Effector CD8-positive, alpha-beta T cell (primary cell): ENCODE measurements at places on chromosomes 5 and 9.

DNA sequence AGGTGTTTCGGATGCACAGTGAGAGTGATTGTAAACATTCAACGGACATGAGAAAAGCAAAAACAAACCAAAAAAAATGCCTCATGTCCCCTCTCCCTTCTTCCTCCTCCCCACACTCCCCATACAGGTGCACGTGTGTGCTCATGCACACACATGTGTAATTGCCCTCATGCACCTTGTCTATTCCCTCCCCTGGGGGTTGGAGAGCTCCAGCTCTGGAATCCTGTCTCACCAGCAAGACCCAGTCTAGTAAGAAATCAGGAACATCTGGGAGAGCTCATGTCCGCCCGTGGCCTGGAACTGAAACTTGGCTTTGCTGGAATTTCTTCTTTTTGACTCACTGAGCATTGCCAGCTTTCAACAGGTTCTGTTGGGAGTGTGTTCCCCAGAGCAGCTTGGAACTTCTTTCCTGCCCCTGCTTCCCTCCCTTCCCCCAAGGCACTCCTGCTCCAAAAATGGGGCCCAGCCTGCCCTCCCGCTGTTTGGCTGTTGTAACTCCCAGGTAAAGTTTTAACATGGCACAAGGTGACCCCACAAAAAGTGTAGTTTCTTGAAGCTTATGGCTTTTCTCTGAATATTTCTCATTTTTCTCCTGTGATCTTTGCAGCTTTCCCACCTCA lies 190.1 kb downstream of the NR3C1 start:
- DNase-seq = no peak

DNA sequence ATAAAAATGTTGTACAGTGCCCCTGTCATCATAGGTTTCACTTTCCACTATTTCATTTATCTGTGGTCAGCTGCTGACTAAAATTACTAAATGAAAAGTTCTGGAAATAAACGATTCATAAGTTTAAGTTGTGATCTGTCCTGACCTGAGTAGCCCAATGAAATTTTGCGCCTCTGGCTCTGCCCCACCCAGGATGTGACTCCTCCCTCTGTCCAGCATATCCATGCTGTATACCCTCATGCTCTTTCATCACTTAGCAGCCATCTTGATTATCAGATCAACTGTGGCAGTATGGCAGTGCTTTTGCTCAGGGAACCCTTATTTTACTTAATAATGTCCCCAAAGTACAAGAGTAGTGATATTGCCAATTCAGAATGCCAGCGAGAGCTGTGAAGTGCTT lies 97.3 kb downstream of the STARD4 start:
- no peak for DNase-seq

- DNase-seq = no peak
Observed at GRCh38 chr5:40557501-40557900, 122.2 kb upstream of the PTGER4 start.

- no peak for DNase-seq
Observed at GRCh38 chr5:6587171-6587570, 45.7 kb downstream of the NSUN2 start.

- DNase-seq = no peak
Observed at GRCh38 chr9:81607593-81608288, 81.6 kb downstream of the TLE1 start.

- no peak for DNase-seq
Observed at GRCh38 chr9:98797491-98797890, 1.1 kb upstream of the ANKS6 start.

DNA sequence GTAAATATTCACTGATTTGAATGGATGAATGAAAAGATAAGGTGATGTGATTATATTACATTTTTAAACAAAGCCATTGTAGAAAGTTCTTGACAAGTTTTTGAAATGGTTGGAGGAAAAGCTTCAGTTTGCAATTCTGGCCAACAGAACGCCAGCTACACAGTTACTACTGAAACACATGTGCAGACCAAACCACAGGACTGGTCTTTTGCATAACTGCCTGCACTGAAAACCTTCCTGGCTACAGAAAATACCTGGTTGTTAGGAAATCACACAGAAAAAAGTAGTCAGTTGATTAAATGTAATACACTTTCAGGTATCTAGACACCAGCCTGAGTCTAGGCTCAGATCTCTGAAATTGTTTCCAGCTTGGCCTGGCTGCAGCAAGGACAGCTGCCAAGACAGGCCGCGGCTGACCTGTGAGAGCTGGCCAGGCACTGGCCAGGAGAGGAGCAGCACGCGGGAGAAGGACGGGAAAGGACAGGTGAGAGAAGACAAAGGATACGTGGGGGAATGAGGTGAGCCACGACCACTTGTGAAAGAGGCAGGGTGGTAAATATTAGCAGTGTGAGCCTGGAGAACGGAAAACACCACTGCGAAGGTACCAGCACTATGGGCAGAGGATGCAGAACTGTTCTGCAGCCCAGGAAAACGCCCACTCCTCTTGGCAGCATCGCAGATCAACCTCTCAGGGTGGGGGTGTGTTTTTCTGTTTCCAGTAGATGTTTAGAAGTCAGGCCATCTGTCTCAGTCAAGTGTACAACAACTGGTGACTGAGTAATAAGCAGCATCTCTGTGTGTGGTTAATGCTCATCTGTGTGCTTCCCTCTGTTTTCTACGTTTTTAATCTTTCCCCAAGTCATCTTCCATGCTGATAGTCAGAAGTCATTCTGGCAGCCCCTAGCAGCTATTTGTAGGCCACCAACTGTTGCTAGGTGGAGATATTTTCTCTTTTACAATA lies 137.4 kb downstream of the SCAMP1 start:
- no peak for DNase-seq

- DNase-seq = no peak
Observed at GRCh38 chr5:67805666-67806348, 409.7 kb upstream of the PIK3R1 start.

DNA sequence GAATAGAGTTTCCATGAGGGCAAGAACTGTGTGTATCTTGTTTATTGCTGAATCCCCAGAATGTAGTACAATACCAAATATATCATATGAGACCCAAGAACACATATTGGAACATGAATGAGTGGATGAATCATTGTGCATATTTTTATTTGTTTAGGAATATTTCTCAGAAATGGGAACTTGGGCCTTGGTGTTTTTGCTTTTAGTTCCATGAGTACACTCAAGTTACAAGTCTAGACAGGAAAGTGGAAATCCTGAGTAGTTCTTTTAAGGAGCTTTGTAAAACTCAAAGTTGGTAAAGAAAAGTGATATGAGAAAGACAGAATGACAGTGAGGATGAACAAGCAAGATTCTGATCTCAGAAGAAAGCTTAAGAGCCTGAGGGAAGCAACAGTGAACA lies 647.0 kb downstream of the EFNA5 start:
- no peak for DNase-seq

- DNase-seq = no peak
Observed at GRCh38 chr5:96868603-96869371, 7.5 kb upstream of the ERAP2 start.

- no peak for DNase-seq
Observed at GRCh38 chr5:17879276-17879675, 245.0 kb downstream of the TAF11L14 start.

DNA sequence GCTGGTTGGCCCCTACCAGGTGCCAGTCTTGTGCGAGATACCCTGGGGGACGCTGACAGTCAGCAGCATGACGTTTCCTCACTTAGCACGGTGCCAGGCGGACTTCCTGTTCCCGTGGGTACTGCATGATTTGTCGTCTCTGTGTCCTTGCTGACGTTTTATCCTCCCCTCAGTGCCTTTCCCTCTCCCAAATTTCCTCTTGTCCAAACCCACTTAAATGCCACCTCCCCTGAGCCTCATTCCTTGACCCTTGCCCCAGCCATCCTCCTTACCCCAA lies 60.6 kb upstream of the SAP30L start:
- DNase-seq = no peak

DNA sequence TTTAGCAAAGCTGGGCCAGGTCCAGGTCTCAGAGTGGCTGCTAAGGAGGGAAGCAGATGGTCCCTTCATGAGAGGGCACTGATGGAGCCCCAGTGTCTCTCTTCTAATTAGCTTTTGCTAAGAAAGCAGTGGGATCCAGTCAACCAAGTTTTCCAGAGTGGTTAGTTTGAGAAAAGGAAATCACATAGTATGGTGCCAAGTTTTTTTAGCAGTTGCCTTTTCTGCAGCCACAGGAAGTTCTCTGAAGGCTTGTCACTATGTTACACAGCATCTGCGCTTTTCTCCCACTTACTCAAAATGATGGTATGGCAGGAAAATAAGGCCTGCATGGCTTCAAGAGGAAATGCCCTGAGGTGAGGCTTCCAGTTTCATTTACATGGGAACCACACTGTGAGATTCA lies 331.5 kb upstream of the ZNF462 start:
- DNase-seq = no peak

DNA sequence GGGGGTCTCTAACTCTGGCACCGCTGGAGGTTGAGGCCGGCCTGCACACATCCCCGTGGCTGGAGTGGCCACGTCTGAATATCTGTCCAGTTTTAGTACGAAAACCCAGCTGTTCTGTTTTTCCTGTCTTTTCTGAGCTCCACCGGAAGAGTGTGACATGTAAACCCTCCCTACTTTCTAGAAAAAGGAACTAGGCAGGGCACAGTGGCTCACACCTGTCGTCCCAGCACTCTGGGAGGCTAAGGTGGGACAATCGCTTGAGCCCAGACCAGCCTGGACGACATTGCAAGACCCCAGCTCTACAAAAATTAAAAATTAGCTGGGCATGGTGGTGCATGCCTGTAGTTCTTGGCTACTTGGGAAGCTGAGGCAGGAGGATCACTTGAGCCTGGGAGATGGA lies 8.2 kb upstream of the PHYKPL start:
- DNase-seq = no peak

- DNase-seq = no peak
Observed at GRCh38 chr9:130429381-130429780, 15.4 kb upstream of the ASS1 start.

DNA sequence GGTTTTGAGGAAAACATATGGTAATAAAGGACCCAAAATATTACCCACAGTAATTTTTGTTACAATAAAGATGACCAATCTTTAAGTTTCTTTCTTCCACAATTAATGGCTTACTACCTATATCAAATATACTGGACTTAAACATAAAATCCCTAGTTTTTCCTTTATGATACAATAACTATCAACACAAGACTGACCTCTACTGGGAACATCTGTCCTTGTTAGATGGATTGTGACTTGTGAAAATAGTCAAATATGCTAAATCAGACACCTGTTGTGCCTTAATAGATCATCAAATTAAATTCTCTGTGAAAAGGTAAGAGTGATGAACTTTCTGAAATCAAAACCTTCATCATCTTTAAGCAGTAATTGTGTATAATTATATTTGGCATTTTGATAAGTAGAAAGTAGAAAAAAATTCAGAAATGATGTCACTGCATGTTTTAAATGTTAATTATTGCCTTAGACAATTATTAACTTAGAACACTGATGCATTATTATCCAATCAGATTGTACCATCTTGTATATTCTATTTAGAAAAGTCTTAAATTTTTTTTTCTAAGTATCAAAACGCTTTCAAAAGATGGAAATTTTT lies 113.6 kb downstream of the DEPDC1B start:
- no peak for DNase-seq

GRCh38 chr5:163369776-163370385 lies 67.5 kb upstream of the CCNG1 start:
- no peak for DNase-seq

- no peak for DNase-seq
Observed at GRCh38 chr5:128329386-128329939, 208.6 kb downstream of the FBN2 start.

- DNase-seq = no peak
Observed at GRCh38 chr5:148615644-148616275, 38.6 kb downstream of the HTR4 start.

- DNase-seq = no peak
Observed at GRCh38 chr9:70261131-70261870, 2.5 kb downstream of the SMC5 start.

GRCh38 chr9:18585996-18586395 lies 112.0 kb downstream of the ADAMTSL1 start:
- DNase-seq = no peak

DNA sequence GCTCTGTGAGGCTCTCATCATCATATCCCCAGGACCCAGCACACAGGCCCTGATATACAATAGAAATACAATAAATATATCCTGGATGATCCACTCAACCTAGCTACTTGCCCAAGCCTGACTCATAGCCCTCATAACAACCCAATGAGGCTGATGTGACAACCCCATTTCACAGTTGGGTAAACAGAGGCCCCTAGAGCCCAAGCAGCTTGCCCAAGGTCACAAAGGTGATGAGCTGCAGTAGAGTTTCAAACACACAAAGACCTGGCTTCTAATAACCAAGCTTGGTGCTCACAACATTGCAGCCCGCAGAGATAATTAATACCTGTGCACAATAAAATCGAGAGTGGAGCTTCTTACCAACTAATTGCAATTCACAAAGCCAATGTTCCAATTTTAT lies 3.2 kb upstream of the AKNA start:
- DNase-seq = no peak

DNA sequence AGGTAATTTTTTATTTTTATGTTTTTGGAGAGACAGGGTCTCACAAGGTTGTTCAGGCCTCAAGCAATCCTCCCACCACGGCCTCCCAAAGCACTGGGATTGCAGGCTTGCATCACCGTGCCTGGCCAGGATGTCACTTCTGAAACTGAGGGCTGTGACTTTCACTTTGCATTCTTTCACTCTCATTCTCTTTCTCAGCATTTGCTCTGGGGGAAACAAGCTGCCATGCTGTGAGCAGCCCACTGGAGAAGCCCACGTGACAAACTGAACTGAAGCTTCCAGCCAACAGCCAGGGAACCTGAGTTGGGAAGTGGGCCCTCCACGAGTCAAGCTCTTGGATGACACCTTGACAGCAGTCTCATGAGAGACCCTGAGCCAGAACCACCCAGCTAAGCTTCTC lies 109.4 kb downstream of the C5orf15 start:
- DNase-seq = no peak

DNA sequence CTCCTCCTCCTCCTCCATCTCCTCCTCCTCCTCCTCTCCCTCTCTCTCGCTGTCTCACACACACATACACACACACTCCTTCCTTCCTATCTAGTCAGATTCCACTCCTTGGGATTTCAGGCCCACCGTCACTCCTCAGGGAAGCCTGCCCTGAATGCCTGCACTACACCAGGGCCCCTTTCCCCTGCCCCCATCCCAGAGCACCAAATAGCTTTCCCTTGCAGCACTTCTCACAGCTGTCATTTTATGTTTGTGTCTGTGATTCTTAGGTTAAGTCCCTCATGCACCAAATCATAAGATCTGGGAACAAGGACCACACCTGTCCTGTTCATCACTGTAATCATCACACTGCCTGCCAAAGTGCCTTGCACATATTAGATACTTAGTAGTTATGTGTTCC lies 86.5 kb upstream of the GABRP start:
- no peak for DNase-seq

DNA sequence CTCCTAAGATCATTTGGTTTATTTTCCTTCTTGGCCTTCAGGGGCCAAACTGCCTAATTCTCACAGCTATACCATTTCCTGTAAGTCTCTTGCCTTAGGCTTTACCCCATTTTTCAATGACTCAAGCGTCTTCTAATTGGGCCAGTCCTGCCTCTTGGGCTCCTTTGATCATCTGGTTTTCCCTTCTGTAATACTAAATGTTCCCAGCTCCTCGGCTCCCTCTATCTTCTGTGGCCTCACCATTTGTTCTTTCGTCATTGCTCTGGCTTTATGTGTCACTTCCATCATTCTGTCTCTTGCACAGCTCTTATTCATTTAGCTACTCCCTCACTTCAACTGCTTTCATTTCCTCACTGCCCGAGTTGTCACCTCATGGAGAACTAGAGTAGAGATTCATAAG lies 14.5 kb upstream of the SPINK7 start:
- DNase-seq = no peak

- no peak for DNase-seq
Observed at GRCh38 chr5:68055686-68056085, 159.9 kb upstream of the PIK3R1 start.
